ENCODE measurements at places on chromosomes 3 and 15.
A peak's percentile ranks its signal among the peaks of the same experiment; 100 is the strongest.

DNA sequence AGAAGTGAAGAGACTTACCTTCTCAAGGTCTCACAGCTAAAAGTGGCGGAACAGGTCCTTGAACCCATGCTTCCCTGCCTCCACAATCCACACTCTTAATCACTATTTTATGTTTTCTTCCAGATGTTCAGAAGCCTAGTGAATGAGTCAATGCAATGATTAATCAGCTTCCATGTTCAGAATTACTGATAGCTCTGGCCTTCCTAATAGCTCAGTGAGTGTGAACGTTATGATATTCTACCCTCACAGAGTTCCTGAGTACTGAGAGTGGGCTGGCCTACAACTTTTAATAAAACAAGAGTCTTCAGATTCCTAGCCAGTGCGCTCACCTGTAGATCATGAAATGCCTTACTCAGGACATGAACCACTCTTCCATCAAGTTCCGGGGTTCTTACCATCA, 443.0 kb upstream of the ADAMTS9 start:
- no peak for DNase-seq

DNA sequence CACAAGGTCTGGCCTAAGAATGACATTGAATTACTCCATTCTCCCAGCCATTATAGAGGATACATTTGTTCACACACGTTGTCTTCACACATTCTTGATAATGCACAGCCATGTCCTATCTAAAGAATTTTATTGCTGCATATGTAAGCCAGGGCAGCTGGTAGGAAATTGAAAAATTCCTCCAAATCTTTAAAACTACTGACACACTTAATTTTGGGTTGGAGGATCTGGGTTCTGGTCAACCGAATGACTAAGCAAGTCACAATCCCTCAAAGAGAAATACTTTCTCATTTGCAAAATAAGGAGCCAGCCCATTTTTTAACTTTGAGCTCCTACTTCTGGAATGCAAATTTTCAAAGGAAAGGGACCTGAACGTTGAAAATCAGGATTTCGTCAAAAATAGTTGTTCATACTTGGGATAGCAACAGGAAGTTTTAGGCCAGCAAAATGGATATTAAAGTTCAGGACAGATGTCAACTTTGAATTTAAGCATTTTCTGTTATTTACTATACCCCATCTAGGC, 638.3 kb downstream of the NTRK3 start:
- no peak for DNase-seq

- DNase-seq, result no peak
Observed at GRCh38 chr3:33848624-33849347, 50.4 kb downstream of the PDCD6IP start.

DNA sequence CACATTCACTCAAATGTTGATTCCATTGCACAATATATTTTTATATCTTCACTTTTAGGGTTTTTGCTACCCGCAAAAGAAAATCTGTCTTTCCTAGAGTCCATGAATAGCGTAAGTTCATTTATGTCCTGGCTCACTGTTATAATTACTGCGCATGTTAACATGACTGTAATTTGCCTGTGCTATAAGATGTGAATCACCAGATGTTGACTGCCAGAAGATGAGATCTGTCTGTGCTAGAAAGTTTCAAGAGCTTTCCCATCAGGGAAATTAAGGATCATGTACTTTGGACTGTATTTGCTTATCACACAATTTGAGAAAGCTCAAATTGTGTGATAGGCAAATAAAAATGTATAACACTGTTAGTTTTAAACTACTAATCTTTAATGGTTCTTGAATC, 322.5 kb downstream of the CHL1 start:
- no peak for DNase-seq

- DNase-seq, result no peak
Observed at GRCh38 chr3:71436337-71436736, 147.2 kb downstream of the FOXP1 start.

GRCh38 chr15:59594493-59594942, 17.1 kb upstream of the GCNT3 start:
- no peak for DNase-seq

DNA sequence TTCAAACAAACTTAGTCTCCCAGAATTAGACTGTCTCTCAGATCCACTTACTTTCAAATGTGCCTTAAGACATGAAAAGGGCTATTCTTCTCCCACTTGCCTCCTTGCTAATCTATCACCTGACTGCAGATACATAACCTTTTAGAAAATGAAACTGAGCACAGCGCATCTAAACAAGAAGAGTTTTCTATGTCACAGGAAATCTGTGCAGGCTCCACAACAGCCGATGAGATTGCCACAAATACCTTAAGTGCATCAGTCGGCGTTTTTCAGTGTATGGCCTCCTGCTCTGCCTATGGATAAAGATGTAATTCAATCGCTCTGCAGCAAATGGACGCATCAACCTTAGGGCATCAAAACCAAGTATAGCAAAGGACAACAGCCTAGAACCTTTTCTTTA, 544.2 kb downstream of the FOXP1 start:
- DNase-seq, result no peak

DNA sequence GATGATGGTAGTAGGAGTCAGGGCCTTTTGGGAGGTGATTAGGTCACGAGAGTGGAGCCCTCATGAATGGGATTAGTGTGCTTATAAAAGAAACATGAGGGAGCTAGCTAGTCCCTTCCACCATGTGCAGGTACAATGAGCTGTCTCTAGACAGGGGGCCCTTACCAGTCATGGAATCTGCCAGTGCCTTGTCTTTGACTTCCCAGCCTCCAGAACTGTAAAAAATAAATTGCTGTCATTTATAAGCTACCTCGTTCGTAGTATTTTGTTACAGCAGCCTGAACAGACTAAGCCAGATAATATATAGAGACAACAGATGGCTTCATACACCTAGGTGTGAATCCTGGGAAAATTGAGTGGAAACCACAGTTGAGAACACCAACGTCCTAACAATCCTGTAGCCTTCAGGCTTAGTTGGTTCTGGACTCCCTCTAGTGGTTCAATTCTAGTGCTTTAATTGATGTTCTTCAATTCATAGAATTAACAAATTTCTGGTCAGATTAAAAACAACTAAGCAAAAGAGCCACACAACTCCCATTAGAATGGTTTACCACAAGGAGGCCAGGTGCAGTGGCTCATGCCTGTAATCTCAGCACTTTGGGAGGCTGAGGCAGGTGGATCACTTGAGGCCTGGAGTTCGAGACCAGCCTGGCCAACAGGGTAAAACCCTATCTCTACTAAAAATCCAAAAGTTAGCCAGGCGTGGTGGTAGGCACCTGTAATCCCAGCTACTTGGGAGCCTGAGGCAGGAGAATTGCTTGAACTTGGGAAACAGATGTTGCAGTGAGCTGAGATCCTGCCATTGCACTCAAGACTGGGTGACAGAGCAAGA, 21.3 kb upstream of the GATM start:
- no peak for DNase-seq

DNA sequence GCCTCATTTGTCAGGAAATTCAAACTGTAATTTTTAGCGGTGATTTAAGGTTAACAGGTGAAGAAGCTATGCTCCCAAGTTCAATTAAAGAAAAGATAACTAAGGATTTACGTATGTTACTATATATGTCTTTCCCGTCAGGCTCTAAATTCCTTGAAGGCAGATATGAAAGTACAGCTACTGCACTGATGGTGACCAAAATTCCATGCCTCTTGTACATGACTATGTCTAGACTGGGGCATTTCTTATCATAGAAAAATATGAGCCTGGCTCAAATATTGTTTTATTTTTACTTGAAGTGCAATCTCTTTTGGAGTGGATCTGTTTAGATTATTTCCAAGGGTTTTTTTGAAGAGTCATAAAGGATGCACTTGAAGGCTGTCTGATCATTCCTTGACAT, 647.1 kb upstream of the KCNMB2 start:
- no peak for DNase-seq

GRCh38 chr3:36494461-36495109, 114.3 kb downstream of the STAC start:
- no peak for DNase-seq

- DNase-seq, result no peak
Observed at GRCh38 chr15:78342021-78342420, 1.9 kb downstream of the CRABP1 start.

GRCh38 chr15:45242289-45242688, 9.7 kb upstream of the SLC28A2 start:
- DNase-seq, result no peak

DNA sequence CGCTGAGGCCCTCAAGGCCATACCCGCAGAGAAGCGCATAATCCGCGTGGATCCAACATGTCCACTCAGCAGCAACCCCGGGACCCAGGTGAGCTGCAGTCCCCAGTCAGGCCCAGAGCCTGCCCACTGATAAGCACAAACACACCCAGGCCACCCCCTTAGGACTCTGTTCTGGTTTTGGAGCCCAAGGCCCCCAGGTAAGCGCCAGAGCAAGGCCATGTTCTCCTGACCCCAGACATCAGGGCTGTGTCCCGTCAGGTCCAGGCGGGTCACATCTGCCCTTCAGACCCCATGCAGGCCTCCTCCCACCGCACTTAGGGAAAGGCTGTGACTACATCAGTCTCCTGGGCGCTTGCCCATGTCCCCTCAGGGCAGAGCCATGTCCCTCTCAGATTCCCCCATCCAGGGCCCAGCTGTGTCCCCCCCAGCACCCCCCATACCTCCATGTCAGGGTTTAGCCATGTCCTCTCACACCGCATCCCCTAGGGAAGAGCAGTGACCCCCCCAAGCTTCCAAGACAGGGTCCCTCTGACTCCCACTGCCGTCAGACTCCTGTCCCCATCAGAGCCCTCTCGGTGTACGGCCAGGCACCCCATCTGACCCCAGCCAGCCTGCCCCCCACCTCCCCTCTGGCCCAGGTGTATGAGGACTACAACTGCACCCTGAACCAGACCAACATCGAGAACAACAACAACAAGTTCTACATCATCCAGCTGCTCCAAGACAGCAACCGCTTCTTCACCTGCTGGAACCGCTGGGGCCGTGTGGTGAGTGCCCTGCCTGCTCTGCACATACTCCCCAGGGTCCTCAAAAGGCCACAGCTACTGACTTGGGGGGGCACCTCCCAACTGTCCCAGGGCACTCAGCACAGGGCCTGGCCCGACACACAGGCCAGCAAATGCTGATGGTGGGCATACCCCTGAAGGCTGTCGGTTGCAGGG, 1.6 kb downstream of the PARP3 start:
- peak; percentile 79 for DNase-seq

- DNase-seq, result no peak
Observed at GRCh38 chr3:77137559-77137958, 97.7 kb downstream of the ROBO2 start.

- DNase-seq, result no peak
Observed at GRCh38 chr15:58016581-58017175, 48.8 kb downstream of the ALDH1A2 start.

GRCh38 chr3:100170486-100170885, 56.2 kb upstream of the FILIP1L start:
- no peak for DNase-seq

- no peak for DNase-seq
Observed at GRCh38 chr3:22966349-22966748, 236.8 kb upstream of the UBE2E2 start.
